Bone marrow (tissue), 2 donors: ENCODE measurements at places on chromosomes 12 and 14.

- DNase-seq = no peak
These were observed 54.3 kb downstream of the PRMT8 start for GRCh38 chr12:3545121-3545796.

GRCh38 chr14:96512602-96513397, 10.6 kb downstream of the PAPOLA start:
- no peak for DNase-seq

- no peak for DNase-seq
These were observed 74.7 kb downstream of the NOC4L start for GRCh38 chr12:132218915-132219314.

GRCh38 chr12:14700935-14701334, 4.5 kb upstream of the GUCY2C start:
- no peak for DNase-seq

GRCh38 chr14:75338398-75338797, 59.8 kb downstream of the FOS start:
- no peak for DNase-seq

DNA sequence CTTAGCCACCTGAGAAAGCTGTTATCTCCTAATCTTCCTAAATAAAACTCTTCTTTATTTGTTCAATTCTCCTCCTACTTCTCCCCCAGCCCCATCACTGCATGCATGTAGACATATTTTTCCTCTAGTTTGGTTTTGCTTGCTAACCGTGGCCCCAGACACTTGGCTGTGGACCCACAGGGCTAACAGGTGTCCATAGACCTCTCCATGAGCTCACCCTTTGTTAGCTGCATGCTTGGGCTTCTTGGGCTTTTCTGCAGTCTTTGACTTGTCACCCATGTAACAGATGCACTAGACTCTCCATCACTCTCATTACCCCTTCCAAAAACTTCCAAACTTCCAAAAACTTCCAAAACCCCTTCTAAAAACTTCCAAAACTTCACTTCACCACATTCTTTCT, 59.2 kb upstream of the PLEKHA5 start:
- DNase-seq = no peak

DNA sequence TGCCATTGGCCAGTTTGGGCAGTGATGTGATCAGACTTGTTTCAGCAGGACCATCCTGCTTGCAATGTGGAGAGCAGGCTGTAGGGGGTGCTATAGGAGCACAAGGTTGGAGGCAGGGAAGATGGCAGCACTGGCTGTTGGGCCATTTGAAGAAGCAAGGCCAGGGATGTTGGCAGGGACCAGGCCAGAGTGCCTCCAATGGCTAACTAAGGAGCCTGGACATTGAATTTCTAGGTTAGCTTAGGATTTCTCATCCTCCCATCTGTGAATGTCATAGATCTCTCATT, 23.5 kb downstream of the FGF23 start:
- DNase-seq = no peak

DNA sequence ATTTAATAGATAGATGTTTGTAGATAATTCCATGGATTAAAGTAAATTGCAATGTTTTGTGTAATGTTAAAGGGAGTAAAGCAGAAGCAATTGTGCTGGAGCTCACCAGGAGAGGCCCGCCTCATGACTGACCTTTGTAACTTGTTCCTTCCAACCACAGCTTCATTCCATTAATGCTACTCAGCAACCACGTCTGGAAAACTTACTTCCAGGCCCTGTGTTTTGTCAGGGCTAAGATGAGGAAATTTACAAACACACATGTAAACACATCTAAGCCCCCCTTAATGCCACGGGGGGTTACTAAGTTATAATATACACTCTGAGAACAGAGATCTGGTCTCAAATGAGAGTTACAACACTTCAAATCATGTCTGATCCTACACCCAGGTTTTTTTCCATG, 12.4 kb downstream of the LUM start:
- DNase-seq = no peak

- no peak for DNase-seq
These were observed 33.4 kb downstream of the KITLG start for GRCh38 chr12:88546853-88547252.

- no peak for DNase-seq
These were observed 18.9 kb downstream of the DEGS2 start for GRCh38 chr14:100140452-100141078.

DNA sequence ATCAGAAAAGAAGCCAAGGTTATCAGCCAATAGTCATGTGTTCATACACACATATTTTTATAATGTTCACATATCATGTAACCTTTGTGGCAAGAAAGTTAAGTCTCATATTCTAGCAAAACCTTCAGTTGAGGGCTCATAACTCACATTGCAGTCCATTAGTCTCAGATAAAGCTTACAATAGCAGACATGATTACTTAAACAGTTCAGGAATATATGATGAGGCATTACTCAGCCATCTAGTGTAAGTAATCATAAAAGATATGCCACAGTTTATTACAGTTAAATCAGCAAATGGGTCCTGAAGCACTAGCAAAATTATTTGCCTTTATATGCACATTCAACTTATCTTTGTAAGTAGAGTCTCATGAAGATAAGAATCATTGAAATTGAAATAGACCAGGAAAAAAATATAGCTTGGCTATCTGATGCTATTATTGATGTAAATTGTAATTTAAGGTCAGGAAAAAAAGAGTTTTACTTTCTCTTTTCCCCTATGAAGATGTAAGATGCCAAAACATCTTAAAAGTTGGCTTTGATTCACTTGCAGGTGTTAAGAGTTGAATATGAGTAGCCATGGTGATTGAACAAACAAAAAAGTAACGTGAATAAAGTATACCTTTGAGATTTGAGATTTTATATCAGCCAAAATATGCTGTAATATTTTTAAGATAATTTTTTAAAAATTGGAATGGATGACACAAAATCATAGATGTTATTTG, 537.0 kb downstream of the SLC6A15 start:
- DNase-seq = no peak

- no peak for DNase-seq
These were observed 235.8 kb downstream of the NEDD1 start for GRCh38 chr12:97142737-97143410.

DNA sequence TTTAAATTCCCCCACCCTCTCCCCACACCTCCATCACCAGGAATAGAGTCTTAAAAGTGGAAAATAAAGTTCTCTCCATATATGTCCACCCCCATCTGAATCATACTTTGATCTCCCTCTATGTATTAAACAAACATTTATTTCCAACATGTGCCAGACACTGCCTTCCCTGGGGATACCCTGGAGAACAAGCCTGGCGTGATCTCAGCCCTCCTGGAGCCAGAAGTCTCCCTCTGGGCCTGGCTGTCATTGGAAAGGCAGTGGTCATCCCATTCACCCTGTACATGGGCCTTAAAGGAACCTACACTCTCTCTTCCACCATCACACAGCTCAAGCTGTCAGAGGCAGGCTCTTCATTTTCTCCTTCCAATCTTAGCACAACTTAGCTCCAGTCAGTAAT, 143.6 kb downstream of the EMP1 start:
- no peak for DNase-seq

DNA sequence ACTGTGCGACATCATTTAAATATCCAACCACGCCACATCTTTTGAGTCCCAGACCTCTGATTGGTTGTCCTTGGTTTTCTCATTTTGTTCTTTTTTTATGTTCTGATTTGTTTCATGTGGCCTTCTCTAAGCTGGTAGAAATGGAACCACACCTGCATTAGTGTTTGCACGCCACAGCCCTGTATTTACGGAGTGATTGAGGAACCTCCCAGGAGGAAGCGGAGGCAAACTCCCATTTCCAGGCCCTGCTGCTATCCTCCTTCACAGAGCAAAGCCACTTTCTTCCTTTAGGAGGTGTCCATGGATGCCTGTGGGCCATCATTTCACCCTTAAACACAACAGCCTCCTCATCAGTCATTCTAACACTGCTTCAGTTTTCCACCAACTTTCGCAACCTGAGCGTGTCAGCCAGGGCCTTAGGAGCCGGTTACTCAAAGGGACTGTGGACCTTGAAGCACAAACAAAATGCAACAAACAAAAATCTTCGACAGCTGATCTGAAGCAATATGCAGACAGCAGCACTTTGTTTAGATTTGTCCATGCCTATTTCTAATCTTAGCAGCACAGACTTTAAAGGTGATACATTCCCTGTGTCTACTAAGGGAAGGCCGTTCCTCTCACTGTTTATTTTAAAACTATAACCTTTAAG, 1258.1 kb upstream of the TMEM132C start:
- no peak for DNase-seq

- no peak for DNase-seq
These were observed 163.1 kb downstream of the CACNA1C start for GRCh38 chr12:2215709-2216560.

DNA sequence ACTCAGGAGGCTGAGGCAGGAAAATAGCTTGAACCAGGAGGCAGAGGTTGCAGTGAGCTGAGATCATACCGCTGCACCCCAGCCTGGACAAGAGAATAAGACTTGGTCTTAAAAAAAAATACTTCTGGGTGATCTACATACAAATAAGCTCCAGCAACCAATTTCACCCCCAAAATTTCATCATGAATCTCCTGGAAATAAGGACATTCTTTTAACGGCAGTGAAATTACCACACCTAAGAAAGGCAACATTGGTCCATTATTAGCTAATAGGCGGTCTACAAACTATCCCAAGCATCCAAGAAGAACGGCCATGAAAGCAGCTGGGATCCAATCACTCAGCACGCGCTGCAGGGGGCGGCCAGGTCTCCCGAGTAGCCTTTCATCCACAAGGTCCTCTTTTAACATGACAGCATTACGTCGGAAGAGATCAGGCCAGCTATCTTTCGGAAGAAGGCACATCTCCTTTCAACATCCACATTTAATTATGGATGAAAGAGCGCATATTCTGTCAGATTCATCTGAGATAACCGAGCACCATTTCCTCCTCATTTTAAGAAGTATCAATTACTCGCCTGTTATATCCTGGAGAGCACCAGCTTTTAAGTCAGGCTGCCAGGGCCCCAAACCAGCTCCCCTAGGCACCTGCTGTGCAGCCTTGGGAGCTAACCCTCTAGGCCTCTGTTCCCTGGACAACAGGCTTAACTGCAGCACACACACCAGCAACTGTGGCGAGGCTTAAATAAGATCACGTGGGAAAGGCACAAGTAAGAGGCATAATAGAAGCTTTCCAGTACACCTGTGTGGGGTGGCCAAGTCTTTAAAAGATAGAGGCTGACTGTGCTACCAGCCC, 4.2 kb downstream of the SLC15A4 start:
- DNase-seq = no peak

GRCh38 chr12:92621833-92622232, 81.0 kb upstream of the PLEKHG7 start:
- no peak for DNase-seq

DNA sequence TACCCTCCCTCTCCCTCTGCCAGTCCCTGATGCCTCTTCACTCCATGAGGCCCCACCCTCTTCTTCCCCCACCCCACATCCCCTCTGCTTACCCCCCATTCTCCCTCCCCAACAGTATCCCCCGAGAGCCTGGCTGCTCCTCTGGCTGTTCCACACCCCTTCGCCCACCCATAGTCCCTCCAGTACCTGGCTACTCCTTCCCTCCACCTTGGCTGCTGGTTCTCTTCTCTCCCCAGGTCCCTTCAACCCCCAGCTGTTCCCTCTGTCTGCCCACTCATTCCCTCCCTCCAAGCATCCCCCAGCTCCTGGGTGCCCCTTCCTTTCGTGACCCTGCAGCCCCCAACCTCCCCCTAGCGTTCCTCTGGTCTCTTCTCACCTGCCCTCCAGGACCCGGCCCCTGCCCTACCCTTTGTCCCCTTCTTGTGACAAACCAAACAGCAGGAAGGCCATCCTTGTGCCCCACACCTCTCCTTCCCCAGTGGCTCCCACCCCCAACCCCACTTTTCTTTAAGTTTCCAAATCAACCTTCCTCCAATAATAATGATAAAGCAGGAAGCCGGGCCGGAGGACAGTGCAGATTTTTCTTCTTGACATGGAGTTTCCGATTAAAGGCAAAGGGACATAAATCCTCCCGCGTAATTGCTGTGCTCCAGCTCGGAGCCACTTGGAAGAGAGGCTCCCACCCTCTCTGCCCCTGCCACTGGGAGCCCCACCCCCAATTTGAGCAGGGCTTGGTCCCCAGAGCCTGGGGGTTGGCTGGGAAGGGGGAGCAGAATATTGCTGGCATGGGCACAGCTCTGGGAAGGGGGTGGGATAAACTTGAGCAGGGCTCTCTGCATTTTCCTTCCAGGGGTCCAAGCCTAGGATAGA, 40.0 kb downstream of the SMUG1 start:
- DNase-seq = no peak

- DNase-seq = no peak
These were observed 78.7 kb downstream of the PPM1A start for GRCh38 chr14:60327447-60328331.

- DNase-seq = no peak
These were observed 44.8 kb downstream of the CPSF6 start for GRCh38 chr12:69284131-69284530.

DNA sequence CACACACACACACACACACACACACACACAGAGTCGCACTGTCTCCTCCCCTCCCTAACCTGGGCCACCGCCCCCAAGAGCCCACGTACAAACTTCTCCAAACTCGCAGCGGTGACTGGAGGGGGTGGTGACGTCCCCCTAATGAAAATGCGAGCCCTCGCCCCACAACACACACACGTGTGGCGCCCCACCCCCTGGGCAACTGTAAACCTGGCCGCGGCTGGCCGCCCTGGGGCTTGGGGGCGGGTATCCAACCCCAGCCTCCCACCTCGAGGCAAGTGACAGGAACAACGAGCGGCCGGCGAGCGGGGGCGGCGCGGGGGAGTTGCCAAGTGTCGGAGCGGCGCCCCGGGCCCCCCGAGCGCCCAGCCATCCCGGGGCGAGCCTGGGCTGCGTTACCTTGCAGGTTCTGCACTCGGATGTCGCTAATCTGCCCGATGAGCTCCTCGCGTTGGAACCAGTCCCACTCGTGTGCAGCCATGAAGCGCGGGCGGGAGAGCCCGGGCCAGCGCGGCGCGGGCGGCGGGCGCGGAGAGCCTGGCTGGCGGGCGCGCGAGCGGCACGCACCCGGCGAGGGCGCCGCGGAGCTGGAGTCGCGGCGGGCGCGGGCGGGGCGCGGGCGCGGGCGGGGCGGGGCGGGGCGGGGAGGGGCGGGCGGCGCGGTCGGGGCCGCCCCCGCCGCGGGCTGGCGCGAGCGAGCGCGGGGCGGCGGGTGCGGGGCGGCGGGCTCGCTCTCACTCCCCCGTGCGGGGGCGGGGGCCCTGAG, at the start of gene CLMN:
CLMN (minus strand) TSS at position 597 of the 766 bp plus-strand sequence; CDS start at position 481, 116 bp downstream.
- peak; percentile 31 for DNase-seq

GRCh38 chr12:75642226-75642625, 130.8 kb upstream of the KRR1 start:
- no peak for DNase-seq

GRCh38 chr12:100753837-100754236, 40.7 kb upstream of the ANO4 start:
- DNase-seq = no peak

GRCh38 chr14:73723406-73723796, 9.2 kb upstream of the PNMA1 start:
- DNase-seq = no peak
